H1 (cell line): ENCODE measurements at places on chromosomes 13 and 19.

GRCh38 chr19:32165750-32166149, 179.7 kb upstream of the ZNF507 start:
- peak; percentile 14 for DNase-seq

DNA sequence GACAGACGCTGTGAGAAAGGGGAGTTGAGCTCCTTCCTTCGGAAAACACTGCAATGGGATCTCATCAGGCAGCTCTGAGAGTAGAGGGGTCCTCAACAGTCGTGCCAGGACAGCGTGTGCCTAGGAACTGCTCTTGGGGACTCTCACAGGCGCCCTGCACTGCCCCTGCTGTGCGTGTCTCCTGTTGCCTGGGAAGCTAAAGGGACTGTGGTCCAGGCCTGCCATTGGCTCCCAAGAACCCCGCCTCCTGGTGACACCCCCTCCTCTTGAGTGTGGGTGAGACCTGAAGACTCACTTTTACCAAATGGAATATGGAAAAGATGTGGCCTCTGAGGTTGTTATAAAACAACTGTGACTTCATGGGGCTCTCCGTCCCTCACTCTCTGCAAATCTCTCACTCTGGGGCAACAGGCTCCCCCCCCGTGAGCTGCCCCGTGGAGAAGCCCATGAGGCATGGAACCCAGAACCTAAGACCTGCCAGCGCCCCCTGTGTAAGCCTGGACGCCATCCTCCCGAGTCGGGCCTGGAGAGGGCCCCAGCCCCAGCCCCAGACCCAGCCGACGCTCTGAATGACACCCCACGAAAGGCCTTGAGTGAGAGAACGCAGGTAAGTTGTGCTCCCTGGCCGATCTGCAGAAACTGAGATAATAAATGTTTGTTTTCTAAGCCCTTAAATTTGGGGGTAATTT, 302.7 kb downstream of the FGF9 start:
- DNase-seq = no peak

DNA sequence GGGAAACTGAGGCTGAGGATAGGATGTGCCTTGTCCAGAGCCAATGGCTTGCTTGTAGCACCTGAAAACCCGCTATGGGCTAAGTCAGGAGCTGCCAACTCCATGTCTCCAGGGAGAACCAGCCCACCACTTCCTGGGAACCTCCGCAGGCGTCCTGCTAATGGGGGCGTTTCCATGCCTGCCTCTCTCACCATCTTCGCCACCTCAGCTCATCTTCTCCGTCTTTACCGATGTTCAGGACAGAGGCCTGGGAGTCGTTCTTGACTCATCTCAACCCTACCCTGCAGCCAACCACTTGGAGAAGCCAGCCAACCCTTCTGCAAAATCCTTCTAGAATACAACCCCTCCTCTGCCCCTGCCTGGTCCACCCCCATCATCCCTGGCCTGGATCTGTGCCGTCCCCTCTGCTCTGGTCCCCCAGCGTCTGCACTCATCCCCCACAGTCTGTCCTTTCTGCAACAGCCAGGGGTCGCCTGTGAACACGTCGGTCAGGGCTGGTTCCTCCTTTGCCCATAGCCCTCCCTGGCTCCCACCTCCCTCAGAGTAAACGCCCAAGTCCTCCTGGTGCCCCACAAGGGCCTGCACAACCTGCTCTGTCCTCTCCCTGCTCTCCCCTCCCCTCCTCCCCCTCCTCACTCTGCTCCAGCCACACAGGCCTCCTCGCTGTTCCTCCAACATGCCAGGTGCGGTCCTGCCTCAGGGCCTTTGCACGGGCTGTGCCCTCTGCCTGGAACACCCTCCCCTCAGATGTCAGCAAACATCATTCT, 31.0 kb downstream of the PTPRS start:
- no peak for DNase-seq

- no peak for DNase-seq
Observed at GRCh38 chr19:54444737-54445136, 4.3 kb upstream of the LENG8 start.
